ENCODE measurements at places on chromosomes 2 and 18.

- no peak for DNase-seq
Measured at GRCh38 chr2:73968357-73968937, 16.3 kb upstream of the TET3 start.

DNA sequence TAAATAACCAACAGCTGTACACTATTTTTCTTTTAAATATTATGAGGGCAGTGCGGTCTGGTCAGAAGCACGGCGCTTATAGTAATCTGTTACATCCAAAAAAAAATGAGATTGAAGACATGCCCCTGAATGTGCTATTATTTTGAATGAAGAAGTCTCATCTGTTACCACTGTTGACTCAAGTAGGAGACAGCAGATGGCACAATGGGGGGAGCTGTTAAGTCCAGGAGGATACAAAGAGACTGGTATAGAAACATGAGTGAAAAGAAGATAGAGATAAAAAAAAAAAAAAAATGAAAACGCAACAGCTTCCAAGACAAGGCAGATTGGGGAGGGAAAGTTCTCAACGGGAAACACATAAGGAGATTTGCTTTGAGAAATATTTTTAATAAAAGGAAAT is 425.5 kb upstream of the PKDCC start:
- DNase-seq = no peak

DNA sequence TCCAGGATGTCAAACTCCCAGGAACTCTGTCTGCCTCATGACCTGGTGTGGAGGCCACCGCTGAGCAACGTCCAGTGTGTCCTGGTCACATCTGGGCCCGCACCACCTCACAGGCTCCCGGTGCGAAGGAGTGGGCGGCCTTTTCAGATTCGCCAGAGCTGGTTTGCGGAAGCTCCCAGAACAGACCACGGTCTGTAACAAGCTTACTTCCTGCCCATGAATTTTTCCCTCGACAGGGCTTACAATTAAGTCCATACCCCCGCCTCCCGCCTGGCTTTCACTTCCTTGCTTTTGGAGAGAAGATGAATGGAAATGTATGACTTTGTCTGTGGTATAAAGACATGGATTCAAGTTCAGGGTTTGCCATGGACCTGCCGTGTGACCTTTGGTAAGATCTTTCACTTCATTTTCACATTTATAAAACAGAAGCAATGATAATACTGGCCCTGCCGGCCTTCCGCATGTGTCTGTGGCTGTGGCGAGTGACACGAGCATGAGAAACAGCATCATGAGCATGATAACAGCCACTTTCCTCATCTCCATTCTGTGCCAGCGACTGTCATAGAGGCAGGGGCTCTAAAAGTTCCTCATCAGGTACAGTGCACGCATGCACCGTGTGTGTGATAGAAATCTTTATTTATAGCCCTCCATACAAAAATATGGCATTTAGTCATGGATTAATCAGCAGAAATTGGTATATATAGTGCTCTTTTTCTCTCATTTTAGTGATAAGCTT is 31.0 kb upstream of the KCNF1 start:
- DNase-seq = no peak

DNA sequence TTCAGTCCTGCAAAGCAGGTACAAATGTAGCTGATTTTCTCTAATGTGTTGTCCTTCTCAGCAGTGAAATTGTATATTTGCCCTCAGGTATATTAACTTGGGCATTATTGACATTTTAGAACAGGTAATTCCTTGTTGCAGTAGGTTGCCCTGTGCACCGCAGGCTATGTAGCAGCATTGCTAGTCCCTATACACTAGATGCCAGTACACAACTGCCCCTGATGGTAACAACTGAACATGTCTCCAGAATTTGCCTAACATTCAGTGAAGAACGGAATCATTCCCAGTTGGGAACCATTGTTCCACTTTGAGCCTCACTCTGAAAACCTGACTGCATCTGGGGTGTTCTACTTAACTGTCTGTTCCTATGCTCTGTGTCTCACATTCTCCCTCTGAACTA is 23.1 kb upstream of the TFPI start:
- DNase-seq = no peak

GRCh38 chr2:73063472-73063871 is 8.0 kb downstream of the SFXN5 start:
- DNase-seq = no peak

DNA sequence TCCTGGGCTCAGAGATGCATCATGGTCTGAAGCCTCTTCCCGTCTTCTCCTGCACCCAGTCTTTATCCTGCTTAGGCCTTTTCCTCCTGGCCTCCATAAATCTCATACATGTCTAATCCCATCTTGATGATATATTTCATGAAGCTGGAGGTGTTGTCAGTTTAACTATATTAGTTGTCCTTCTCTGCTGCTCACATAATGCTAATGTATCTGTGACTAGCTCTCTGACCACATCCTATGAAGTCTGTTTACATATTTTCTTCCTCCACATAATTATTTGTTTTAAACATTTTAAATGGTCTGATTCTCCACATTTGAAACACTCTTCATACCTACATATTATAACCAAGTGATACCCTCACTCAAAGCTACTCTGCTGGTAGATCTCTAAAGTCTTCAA is 315.2 kb upstream of the RND3 start:
- no peak for DNase-seq

DNA sequence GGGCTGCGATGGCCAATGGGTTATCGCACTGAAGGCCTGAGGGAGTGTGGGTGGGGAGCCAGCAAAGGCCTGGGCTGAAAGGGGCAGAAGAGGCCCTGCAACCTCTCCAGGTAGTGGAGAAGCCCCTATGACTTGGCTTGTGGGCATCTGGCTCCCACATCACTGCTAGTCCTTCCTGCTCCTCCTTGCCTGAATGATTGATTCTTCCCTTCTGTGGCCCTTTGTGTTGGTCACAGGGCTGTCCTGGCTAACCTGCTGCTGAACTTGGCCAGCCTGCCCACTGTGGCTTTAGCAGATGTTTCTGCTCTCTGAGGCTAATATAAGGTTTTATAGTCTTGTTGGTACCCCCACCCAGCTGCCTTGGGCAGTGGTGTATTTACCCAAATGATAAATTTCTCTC is 136.2 kb upstream of the ALPP start:
- DNase-seq = no peak

DNA sequence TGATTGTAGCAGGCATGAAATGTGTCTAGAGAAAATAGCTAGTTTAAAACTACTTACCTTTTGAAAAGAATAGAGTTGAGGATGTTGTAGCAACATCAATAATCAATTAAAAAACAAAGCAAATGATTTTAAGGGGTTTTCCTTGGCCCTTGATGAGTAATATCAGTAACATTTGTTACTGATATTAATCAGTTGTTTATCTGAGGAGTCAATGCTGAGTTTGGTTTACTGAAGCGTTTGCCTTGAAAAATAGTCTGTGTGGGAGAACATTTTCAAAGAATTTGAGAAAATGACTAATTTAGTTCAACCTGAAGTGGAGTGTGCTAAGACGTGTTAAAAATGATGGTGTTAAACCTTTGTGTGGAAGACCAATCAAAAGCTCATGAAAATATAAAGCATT is 9.3 kb downstream of the PTH2R start:
- no peak for DNase-seq

DNA sequence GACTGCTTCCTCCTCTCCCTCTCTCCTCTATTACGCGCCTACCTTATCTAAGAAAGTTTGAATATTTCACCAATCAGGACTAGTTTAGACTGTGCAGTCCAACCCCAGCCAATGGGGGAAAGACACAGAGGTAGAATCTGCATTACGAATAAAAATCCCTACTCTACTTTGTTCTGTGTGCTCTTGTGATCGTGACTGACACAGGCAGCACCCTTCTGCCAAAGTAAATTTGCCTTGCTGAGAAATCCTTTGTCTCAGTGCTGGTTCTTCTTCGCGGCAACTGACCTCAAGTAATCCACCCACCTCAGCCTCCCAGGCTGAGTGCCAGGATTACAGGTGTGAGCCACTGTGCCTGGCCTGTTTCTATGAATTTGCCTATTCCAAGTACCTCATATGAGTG is 8.6 kb upstream of the CDCA7 start:
- no peak for DNase-seq

DNA sequence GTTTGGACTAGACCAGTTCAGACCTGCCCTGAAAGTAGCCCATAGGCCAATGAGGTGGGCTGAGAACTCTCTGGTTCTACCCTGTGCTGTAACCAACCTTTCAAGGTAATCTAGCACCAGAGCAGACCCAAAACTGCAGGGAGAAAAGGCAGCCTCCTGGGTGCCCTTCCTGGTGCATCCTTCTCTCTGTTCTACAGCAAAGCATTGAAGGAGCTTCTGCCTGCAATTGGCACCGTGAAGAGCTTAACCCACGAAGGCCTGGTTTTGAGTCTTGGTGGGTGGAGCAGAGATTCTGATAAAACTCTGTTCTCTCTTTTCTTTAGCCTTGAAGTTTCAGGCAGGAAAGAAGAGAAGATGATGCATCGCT is 55.5 kb downstream of the LIPG start:
- no peak for DNase-seq

DNA sequence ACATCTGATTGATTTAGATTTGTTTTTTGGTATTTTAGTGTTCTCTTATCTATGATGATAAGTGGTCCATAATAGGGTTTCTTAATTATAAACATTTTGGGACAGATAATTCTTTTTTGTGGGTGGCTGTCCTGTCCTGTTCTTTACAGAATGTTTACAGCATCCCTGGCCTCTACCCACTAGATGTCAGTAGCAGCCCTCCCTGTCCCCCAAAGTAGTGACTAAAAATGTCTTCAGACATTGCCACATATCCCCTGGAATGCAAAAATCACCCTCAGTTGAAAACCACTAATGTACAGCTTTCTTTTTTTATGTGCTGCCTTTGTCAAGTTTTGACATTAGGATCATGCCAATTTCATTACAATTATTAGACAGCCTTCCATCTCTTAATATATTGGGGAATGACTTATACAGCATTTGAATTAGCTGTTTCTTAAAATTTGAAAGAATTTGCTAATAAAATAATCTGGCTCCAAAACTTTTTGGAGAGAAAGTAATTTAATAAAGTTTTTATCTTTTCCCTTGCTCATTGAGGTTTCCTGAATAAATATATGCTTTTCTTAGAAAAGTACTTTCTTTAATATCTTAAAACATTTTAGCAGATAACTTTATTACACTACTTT is 19.5 kb downstream of the WIPF1 start:
- DNase-seq = no peak

- no peak for DNase-seq
Measured at GRCh38 chr2:109452318-109453305, 161.2 kb downstream of the SEPTIN10 start.

DNA sequence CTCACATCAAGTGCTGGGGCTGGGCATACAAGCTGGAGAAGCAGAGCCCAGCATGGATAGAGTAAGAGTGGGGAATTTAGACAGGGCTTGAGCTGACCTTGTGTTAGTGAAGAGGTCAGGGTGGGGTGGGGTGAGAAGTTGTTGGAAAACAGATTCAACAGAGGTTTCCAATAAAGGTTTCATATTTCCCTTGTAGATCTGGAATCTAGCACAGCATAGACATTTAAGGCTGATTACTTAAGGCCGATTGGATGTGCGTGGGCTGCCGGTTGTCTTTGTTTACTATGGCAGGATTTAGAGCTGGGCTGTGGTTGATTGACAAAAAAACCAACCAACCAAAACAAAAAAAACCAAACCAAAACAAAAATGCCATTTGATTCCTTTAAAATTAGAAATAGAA is 114.9 kb upstream of the SEC11C start:
- no peak for DNase-seq

DNA sequence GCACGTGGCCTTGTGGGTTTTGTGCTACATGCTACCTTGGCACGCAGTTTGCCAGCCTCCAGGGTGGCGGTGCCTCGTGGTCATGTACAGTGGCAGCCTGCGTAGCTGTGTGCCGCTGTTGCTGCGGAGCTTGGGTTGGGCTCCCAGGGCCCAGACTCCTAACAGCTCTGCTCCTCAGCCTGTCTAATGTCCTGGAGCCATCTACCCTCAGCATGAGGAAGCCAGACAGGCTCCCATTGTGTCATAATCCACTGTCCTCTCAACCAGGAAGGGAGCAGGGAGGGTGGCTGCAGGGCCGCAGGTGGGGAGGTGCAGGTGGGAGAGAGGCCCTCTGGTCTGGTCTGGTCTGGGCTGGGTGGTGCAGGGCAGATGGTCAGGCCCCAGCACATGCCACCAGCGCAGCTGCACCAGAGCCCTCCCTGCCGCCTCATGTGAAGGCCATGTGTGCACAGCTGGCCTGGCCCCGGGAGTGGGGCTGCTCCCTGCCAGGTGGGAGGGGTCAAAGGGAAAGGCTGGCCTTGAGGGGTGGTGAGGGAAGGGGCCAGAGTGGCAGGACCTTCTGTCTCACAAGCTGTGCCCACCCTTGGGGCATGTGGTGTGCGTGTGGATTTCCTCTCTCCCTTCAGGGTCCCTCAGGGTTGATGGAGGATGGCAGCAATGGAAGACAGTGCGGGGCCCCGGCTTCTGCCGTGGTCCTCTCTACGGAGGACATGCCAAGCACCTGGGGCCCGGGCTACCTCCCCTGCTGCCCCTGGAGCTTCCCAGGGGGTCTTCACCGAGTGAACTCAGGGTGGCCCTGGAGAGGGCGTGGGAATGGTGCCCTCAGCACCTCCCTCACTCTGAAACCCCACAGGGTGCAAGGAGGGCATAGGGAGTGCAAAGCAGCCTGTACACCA is 4.8 kb downstream of the ATOH8 start:
- no peak for DNase-seq

DNA sequence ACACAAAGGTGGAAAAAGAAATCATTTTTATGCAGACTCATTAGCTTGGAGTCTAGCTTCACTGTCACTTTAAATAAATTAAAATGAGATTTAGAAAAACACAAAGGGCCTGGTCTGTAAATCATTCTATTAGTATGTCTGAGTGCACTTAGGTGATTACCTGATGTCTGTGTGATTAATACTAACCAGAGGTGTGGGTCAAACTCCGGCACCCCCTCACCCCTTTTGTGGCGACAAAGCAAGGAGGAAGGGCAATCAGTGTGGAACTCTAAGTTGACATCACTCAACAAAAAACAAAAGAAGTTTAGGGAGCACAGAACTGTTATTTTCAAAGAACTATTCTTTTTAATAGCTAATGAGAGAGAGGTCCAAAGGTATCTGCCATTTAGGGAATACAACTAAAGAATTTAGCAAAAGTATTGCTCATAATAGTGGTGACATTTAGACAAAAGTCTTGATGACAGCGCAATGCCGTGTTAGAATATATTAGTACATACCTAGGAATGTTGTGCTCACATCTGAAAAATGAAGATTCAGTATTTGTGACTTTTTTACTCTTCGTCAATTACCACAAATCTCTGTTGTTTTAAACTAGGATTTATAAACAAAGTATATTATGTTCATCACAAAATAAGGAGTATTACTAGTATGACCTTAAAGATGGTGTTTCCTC is 66.3 kb downstream of the ZEB2 start:
- DNase-seq = no peak
